NCI-H2227 treated with DMSO at 0.1 percent for 48 hours (cell line): ENCODE measurements at places on chromosomes 3 and 15.

DNA sequence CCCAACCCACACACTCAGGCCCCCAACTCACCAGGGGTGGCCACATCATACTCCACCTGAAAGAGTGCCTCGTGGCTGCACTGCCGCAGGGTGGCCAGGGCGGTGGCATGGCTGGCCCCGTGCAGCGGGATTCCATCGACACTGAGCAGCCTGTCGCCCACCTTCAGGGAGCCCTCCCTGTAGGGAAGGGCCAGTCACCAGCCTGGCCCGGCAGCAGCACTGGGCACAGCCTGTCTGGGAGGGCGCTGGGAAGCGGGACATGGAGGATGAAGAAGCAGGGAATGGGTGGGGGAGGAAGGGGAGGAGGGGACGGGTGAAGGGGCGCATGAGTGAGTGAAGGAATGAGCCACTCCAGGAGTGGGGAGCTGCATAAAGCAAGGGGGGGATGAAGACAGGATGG is 18.5 kb downstream of the GRIP2 start:
- no peak for DNase-seq

DNA sequence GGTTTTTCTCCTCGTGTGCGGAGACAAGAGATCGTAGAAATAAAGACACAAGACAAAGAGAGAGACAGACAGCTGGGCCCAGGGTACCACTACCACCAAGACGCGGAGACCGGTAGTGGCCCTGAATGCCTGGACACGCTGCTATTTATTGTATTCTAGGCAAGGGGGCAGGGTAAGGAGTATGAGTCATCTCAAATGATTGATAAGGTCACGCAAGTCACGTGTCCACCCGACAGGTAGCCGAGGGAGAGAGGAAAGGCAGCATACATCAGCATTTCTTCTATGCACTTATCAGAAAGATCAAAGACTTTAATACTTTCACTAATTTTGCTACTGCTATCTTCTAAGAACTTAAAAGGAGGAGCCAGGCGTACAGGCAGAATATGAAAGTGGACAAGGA is 28.2 kb downstream of the MYL3 start:
- DNase-seq: no peak

DNA sequence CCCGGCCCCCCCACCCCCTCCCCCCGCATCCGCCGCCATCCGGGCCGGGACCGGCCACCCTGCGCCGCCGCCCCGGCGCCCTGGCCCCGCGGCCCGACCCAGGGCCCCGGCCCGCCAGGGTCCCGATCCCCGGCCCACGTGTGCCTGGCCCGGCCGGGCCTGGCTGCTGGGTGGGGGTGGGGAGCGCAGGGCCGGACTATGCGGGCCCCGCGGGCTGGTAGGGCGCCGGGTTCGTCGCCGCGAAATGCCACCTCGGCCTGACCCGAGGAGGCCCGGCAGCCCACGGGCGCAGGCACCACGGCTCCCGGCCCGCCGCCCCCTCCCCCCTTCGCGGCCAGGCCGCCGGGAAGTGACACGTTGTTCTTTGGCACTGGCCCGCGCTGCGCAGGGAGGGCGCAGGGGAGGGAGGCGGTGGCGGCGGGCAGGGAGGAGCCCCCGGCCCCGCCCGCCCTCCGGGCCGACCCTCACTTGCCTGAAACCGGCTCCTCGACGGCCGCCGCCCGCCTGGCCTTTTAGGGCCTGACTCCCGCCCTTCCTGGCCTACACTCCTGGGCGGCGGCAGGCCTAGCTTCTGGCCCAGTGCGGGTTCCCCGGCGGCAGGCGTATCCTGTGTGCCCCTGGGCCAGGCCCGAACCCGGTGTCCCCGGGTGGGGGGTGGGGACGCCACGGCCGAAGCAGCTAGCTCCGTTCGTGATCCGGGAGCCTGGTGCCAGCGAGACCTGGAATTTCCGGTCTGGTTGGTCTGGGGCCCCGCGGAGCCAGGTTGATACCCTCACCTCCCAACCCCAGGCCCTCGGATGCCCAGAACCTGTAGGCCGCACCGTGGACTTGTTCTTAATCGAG is 515 bp downstream of the EIF4G1 start:
- DNase-seq: peak; percentile 5

GRCh38 chr3:99128235-99128634 is 226.7 kb upstream of the DCBLD2 start:
- no peak for DNase-seq

GRCh38 chr15:23648920-23649515 is 1.4 kb upstream of the MAGEL2 start:
- no peak for DNase-seq

- no peak for DNase-seq
These were observed 240.6 kb upstream of the NAALADL2 start for GRCh38 chr3:174618368-174619080.

DNA sequence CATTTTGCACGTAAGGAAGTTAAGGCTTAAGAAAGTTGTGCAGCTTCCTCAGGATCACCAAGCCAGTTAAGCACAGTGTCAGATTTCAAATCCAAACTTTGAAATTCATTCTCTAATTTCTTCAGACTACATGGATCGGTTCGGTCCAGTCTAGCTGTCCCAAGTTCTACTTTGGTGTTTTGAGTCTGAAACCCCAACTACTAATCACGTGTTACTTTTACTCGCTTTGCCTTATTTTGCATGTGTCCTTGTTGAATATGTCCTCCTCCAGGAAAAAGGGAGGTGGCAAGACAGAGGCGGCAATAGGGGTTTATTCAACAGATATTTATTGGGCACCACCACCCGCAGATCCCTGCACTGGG is 522 bp upstream of the GXYLT2 start:
- no peak for DNase-seq

DNA sequence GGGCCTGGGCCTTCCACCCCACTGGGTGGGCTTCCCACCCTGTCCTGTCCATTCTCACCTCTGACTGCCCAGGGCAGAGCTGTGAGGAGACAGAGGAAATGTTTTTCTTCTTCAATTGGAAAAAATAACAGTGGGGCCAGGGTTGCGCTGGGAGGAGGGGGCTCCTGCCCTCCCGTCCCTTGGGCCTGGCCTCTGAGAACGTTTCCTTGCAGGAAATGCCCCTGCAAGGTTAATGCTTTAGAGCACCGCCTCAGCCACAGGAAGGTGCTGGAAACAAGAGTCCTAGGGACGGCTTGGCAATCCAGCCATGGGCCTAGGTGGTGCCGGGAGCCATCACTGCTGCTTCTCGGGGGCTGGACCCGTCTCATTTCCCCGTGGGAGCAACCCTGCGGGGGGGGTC is 3.8 kb upstream of the PLXND1 start:
- DNase-seq: no peak

DNA sequence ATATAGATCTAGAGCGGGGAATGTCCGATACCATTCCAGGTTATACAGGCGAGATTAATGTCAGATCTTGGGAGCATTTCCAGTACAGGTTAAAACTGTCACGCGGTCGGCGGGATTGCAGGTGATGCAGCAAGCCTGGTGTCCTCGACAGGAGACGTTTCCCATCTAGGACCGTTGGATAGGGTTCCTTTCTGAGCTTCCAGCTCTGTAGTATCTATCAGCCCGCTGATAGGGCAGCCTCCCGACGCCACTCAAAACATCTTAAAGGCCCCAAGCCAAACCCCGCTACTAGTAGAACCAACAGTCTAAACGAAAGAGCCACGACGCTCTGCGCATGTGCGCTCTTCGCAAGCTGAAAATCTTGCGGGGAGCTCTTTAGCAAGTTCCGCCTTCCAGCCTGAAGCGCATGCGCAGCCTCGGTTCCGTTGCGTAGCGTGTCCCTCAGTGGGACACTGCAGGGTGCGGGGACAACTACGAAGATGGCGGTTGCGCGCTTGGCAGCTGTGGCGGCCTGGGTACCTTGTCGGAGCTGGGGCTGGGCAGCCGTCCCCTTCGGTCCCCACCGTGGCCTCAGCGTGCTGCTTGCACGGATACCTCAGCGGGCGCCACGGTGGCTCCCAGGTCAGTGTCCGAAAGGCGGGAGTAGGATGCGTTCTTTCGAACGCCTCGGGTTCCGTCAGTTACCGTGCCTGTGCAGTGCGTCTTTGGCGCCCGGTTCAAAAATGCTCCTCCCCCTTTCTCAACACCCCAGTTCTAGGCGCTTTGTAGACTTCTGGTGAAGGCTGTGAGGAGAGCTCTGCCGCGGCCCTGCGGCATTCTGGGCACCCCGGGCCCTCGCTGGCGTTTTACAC is at the start of gene ABHD10:
ABHD10 (plus strand) TSS at position 444 of the 851 bp plus-strand sequence; CDS start at position 480, 36 bp downstream.
- DNase-seq: peak; percentile 96

GRCh38 chr3:71018799-71019198 is 564.7 kb downstream of the FOXP1 start:
- no peak for DNase-seq

DNA sequence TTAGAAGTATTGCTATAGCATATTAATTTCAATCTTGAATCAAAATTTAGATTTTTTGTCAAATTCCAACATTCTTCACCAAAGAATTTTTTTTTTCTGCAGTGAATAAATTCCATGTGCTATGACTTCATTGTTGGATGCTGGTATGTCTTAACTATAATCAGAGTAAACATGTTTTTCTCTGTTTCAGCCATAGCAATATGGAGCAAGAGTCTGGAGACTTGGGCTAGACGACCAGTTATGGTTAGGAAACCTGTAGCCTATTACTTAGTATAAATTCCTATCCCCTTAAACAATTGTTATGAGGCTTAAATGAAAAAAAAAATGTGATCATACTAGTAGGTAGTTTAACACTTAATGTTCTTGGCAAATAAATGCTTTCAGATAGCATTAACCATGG is 431.9 kb upstream of the FRG2C start:
- DNase-seq: no peak

DNA sequence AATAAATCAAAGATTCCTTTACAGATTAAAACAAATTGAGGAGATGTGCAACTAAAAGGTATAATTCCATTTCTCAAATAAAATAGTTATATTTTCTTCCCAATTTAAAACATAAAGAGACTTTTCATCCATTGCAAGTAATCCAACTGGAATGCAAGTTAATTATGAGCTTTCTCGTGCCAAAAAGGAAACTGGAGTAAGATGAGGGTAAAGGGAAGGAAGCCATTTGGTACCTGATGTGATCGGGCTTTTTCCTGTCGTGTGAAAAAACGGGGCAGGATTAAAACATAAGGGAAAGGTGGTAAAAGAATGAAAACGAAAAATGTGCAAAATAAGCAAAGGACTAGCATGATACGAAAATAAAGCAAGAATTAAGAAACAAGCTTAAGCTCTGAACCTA is 41.8 kb upstream of the XXYLT1 start:
- no peak for DNase-seq

DNA sequence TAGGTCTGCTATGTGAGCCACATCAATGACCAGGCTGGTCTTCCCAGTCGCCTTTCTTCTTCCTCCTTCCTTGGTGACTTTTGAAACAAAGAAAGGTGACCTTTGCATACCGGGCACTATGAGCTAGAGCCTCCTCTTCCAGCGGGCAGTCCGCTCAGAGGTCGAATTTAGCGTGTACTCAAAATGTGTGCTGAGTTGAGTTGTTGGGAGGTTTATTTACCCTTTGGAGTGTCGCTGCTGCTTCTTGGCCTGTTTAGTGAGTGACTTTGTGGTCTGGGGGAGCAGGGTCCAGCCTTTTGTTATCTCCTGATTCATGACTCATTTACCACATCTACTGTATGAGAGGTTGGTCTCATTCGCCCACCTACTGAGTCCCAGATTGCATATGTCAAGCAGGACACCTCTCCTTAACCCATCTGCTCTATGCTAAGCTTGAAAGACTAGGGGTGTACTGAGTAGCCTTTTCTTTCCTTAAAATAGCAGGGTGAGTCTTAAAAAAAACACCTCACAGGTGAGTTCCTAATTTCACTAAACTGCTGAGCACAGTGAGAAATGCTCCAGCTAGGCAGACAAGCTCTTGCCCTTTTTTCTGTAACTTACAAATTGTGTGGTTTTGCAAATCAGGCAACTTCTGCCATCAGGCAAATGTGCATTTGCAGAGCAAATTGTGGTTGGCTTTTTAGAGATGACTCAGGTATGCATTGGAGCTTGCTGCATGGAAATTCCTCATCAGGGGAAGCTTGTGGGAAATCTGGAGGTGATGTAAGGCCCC is 3.2 kb upstream of the SIAH2 start:
- DNase-seq: no peak

DNA sequence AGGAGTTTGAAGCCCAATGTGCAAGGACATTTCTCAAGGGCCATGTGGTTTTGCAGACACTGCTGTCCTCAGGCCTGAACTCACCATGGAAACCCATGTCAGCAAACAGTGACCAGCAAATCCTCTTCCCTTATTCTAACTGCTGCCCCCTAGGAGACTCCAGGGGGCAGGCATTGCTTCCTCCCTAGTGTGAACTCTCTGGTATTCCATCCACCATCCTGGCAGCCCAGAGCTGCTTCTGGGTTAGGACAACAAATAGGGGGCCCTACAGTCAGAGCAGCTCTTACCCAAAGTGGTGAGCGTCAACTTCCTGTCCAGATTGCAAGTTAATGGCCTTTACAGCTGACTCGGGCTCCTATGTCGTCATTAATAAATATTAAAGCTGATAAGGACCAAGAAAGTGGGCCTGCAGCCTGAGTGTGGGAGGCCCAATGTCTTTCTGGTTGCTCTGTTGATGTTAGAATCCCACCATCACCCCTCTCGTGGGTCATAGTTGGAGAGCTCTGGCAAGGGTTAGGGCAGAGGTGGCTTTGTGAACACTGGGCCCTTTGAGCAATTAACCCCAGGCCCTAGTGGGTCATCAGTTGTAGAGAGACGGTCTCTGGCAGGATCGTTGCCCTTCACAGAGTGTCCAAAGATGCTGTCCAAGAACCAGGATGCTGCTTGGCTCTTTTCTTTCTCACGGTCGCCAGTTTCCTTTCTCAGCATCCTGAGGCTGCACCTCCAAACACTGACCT is 41.5 kb downstream of the TGM4 start:
- DNase-seq: no peak

DNA sequence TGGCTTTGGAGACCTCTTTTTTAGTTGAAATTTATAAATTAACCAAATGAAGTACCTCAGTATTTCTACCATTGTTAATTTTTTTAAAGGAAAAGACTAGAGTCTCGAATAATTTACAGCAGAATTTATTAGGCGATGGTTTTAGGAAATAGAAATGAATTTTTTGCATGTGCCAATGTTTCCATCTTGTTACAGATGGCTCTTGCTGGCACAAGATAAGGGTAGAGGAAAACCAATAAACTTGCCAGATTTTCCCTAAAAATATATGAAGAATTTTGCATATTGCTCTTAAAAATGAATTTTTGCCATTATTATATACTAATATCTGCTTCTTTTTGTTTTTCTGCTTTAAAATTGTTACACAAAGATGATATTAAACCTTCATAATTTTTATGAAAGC is 380.7 kb downstream of the NLGN1 start:
- no peak for DNase-seq

DNA sequence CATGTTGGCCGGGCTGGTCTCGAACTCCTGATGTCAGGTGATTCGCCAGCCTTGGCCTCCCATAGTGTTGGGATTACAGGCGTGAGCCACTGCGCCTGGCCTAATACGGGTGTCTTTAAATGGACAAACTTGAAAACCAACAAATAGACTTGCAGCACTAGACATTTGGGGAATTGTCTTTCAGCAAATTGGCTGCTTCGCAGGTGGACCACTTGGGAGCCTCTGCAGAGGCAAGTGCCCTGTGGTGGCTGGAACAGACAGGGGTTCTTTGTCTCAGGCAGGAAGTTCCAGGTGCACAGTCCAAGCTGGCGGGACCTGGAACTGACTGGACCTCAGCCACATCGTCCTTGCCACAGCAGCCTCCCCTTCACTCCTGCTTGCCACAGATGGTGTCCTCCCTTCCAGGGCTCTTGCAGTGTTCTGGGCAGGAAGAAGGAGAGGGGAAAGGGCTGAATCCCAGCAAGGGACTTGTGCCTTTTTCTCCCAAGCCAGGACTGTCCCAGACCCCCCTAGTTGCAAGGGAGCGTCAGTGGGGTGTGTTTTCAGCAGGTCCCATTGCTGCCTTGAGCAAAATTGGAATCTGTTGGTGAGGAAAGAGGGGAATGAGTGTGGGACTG is 94.3 kb downstream of the TBC1D2B start:
- DNase-seq: no peak
